Activated CD4-positive, alpha-beta T cell treated with anti-CD3 and anti-CD28 coated beads for 24 hours (primary cell): ENCODE measurements at places on chromosomes 2 and 18.
A peak's percentile ranks its signal among the peaks of the same experiment; 100 is the strongest.

- DNase-seq, result no peak
Observed at GRCh38 chr18:45201489-45201888, 413.8 kb upstream of the SLC14A2 start.

DNA sequence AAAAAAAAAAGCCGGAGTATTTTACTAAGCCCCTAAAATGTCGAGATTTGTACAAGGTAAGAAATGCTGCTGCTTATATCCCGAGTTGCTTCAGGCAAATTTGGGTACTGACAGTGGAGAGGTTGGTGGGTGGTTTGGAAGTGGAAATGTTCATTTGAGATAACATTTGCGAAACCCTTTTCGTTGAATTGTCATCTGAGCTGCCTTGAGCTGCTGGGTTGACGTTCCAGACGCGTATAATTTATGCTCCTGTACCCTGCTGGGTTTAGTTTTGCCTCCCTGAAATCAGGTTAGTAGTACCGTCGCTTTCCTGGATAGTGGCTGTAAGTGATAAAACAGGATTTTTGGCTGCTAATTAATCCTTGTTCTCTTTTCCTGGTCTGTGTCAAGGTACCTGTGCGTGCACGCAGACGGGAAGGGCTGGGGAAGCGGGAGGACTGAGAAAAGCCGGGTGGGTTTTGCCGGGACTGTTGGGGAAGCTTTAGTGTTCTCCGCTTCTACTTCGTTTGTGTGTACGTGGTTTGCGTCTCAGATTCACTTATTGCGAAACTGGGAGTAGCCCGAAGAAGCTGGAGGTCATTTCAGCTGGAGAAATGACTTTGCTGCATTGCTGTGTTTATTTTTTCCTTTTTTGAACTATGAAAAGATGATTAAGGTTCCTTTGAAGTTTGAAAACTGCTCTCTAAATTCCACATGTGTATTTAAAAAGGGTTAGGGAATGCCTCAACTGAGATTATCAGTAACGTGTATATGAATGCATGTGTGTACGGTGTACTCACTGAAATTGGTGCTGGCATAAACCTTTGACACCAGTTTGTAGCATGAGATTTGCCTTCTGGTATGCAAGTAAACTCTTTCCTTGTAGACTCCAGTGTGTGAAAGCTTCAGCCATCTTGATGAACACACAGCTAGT is 709 bp downstream of the UGP2 start:
- DNase-seq, result no peak

- no peak for DNase-seq
Observed at GRCh38 chr18:76432274-76432755, 62.7 kb downstream of the ZNF516 start.

DNA sequence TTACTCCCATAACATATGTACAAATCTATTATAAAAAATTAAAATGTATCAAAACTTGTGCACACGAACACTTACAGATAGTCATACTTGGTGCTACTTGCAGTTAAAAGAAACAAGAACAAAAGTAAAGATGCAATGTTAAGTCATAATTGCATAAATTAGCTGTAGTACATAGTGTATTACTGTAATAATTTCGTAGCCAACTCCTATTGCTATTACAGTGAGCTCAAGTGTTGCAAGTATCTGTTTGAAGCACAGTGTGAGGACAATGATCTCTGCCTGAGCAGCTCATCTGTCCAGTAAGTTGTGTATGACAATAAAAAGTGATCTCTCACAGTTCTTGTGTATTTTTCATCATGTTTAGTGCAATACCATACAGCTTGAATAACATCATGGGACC is 7.5 kb upstream of the SERPINB13 start:
- no peak for DNase-seq

GRCh38 chr2:126979039-126980003 is 80.6 kb downstream of the TEX51 start:
- no peak for DNase-seq

- DNase-seq, result peak; percentile 69
Observed at GRCh38 chr2:191566344-191566743, 111.6 kb upstream of the NABP1 start.

GRCh38 chr18:64273724-64274123 is 124.8 kb upstream of the LINC00305 start:
- no peak for DNase-seq

GRCh38 chr2:202822411-202822810 is 49.2 kb downstream of the ICA1L start:
- no peak for DNase-seq

DNA sequence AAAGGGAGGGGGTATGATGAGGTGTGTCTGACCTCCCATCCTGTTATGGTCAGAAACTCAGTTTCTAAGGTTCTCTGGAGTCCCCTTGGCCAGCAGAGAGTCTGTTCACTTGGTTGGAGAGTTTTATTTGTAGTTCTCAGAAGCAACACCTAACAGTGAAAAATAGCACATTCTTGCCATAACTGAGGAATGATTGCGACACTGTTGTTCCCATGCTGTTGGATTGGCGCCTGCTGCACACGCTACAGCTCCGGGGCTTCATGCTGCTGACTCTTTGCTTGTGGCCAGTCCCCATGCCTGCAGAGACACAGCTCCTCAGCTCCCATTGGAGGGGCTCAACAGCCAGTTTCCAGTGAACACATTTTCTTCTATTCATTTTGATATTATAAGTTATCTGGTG is 42.1 kb downstream of the TPGS2 start:
- no peak for DNase-seq

DNA sequence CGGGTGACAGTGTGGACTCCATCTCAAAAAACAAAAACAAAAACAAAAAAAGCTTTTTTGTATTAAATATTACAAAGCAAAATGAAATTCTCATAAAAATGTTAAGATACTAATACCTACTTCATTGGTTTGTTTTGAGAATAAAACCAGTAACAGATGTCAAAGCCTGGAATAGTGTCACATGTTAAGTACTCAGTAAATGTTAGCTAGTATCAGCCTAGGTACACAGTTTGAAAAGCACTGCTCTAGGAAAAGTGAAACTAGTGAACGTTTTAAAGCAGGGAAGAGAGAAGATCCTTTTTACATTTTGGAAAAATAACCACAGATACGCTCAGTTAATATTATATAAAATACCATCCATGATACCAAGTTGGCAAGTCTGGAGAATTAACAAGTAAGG is 37.1 kb upstream of the ADAM17 start:
- DNase-seq, result no peak

DNA sequence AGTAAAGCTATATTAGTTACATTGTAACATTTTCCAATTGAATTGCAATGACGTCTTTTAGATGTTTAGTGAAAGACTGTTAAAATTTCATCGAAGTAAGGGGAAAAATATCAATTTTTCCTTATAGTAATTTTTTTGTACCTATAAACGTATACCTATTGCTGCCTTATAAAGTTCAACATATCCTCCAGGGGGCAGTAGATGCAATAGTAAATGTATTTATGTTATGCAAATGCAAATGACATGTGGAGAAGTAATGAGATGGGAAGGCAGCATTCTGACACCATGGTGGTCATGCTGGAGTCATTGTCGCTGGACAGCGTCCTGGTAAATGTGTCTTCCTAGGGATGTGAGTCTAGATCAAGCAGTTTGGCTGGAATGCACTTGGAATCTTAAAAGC is 38.7 kb downstream of the MSTN start:
- DNase-seq, result no peak

- no peak for DNase-seq
Observed at GRCh38 chr2:8987410-8987809, 16.1 kb downstream of the MBOAT2 start.

DNA sequence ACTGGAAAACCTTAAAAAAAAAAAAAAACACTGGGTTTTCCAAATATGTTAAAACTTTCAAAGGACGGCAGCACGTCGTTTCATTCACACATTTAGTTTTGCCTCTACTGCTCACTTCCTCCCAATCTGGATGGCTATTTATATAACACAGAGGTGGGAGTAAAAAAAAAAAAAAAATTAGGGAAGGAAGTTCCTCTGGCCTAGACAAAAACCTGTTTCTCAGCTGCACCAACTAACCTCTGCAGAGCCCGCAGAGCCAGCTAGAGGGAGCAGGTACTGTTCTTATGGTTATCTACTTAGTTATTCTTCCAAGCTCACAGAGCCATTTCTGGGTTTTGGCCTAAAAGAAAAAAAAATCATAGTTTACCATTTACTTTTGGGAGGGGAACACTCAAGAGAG is 28.1 kb downstream of the SLC1A4 start:
- DNase-seq, result no peak

DNA sequence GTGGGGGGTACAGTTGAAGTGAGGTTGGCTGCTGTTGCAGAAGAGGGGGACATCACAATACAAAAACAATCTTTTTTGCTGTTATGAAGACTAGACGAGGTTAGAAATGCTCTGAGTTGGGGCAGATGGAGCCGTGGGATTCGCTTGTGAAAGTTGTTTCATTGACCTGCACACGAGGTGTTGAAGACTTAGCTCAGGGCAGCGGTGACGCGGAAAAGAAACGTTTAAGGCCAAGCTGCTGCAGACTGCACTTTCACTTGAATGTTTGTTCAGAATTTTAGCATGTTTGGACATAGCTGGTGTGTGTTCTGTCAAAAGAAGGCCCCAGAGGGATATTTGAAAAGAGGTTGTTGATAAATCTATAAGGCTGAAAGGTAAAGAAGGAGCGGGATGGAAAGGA is 46.3 kb downstream of the MTCL1 start:
- no peak for DNase-seq

DNA sequence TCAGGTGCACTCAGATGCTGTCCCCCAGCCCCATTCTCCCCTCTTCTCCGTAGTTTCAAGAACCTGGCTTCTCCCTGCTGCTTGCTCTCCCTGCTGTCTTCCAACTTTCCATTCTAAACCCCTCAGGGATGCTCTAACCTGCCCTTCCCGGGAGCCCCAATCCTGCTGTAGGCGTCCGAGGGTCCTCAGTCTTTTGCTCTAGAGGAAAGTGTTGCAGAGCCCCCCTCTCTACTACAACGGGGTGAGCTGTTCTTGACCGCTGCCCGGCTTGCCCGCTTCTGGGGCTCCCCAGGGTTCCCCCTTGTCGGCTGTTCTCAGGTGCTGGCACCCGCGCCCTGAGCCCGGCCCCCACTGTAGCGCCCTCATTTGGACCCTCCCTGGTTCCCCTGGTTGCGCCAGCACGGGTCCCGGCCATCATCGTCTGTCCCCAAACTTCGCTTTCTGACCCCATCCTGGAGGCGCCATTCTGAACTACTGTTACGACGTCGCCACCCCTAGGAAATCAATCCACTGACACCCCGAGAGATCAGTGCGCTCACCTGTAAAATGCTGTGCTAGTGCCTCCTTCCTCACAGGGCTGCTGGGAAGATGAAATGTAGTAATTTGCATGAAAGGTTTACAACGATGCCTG is 31.9 kb upstream of the REG3G start:
- DNase-seq, result no peak

DNA sequence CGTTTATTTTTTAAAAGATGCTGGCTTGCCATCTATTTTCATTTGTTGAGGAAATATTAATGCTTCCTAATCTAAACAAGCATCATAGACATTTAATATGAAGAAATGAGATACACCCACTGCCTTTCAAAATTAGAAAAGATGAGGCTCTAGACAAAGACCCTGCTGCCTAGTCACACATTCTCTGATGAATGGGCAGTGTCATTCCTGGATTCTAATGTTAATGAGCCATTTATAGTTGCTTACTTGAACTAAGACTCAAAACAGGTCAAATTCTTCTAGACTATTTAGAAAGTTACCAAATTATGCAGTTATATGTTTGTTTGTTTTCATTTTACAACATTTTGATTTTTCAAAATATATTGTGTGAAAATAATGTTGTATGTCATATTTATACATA is 237.6 kb downstream of the CDH7 start:
- DNase-seq, result no peak

- DNase-seq, result peak; percentile 8
Observed at GRCh38 chr2:68251855-68252399, 405 bp downstream of the PPP3R1 start.

- DNase-seq, result peak; percentile 22
Observed at GRCh38 chr2:3780477-3781402, 77.4 kb downstream of the DCDC2C start.

GRCh38 chr2:109486711-109487535 is 126.8 kb downstream of the SEPTIN10 start:
- no peak for DNase-seq

DNA sequence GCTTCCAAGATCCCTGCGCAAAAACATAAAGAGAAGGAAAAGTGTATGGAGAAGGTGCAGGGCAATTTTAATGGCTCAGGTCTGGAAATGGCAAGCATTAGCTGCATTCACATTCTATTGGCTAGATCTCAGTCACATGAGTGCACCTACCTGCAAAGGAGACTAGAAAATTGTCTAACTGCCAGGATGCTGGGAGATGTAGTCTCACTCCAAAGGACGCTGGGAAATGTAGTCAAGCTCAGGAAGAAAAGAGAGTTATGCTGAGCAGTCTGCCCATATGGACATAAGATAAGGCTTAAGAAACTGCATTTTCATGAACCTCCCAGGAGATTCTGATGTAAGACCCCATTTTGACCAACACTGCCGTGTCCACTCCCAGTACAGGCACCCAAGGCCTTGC is 9.5 kb upstream of the KLHL29 start:
- DNase-seq, result no peak

GRCh38 chr2:64467096-64467843 is 13.3 kb downstream of the LGALSL start:
- no peak for DNase-seq

DNA sequence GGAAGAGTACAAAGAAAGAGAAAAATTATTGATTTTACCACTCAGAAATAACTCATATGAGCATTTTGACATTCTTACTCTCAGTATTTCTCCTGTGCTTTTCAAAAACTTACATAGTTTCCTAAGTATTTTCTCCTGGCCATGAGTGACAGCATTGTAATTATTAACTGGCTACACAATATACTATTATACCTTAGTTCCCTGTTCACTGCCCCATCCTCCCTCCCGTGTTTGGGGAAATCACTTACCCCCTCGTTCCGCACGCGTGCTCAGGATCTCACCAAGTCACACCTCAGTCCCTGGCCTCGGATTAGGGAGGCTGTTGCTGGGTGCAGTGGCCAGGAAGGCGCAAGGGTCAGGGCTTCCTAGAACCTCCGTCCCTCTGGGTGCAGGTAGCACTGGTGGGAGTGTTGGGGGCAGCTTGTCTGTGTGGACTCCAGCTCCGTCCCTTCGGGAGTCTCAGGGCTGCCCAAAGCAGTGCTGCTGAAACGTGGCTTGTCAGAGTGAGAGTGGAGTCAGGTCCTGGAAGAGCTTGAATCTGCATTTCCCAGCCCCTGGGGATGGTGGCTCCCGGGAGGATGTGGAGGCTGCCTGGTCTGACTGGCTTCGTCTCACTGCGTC is 23.2 kb downstream of the ATG4B start:
- DNase-seq, result no peak
